ENCODE measurements at places on chromosomes 3 and 15. TPM values are rescaled to one million over a fixed set of nuclear protein-coding genes. Genes with fewer than 3 reads are reported as not detected.

GRCh38 chr3:123262868-123263267 lies 61.1 kb downstream of the SEC22A start:
- H3K27me3 ChIP-seq, result no peaks in the 10 kb centered on the region
- H3K4me3 ChIP-seq, result no peak overlapping the region
- DNase-seq, result no peak
- no peak overlapping the region for H3K27ac ChIP-seq
- peaks cover 6% of the 10 kb centered on the region for H3K4me1 ChIP-seq
- no peaks in the 10 kb centered on the region for H3K36me3 ChIP-seq

DNA sequence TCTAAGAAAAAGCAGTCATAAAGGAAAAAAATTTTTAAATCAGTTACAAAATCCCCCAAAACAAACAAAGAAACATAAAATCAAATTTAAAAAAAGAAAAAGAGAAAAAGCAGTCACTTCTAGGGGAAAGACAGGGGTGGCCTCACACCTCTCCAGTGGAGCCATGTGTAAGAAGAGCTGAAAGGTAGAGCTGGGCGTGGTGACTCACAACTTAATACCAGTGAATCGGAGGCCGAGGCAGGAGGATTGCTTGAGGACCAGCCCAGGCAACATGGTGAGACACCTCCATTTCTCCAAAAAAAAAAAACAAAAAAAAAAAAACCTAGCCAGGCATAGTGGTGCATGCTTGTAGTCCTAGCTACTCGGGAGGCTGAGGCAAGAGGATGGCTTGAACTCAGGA lies 14.7 kb downstream of the MESD start:
- H3K4me1 ChIP-seq, result no peaks in the 10 kb centered on the region
- H3K27me3 ChIP-seq, result no peaks in the 10 kb centered on the region
- H3K4me3 ChIP-seq, result no peak overlapping the region
- H3K36me3 ChIP-seq, result peaks cover 3% of the 10 kb centered on the region
- no peak overlapping the region for H3K27ac ChIP-seq

- H3K36me3 ChIP-seq, result no peaks in the 10 kb centered on the region
- no peak overlapping the region for H3K4me3 ChIP-seq
- DNase-seq, result no peak
- no peak overlapping the region for H3K27ac ChIP-seq
- H3K27me3 ChIP-seq, result no peaks in the 10 kb centered on the region
Observed at GRCh38 chr15:77596821-77597803, 35.6 kb downstream of the LINGO1 start.

DNA sequence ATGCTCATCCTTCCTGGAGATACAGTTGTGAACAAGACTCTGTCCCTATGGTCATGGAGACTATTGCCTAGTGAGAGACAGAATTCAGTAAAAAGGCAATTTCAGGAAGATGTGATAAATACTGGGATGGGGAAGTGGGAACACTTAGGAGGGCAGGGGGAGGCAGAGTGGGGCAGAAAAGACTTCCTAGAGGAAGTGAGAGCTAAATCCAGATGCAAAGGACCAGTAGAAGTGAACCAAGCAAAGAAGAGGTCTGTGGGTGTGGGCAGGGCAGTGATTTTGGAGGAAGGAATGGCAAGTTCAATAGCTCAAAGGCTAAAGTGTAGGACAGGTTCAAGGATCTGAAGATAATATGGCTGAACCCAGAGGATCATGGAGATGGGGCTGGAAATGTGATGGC lies 68.9 kb downstream of the CD200R1L start:
- peaks cover 18% of the 10 kb centered on the region for H3K27me3 ChIP-seq
- no peaks in the 10 kb centered on the region for H3K4me1 ChIP-seq
- DNase-seq, result no peak

GRCh38 chr15:66566963-66567531 lies 1.2 kb upstream of the LCTL start:
- no peaks in the 10 kb centered on the region for H3K4me1 ChIP-seq
- no peaks in the 10 kb centered on the region for H3K27me3 ChIP-seq
- no peak overlapping the region for H3K4me3 ChIP-seq
- no peaks in the 10 kb centered on the region for H3K36me3 ChIP-seq
- DNase-seq, result peak; percentile 82
- H3K27ac ChIP-seq, result no peak overlapping the region

The THAP10 gene
- total RNA-seq, result 4.6 TPM

The GOLGA8G gene
- 0.15 TPM for total RNA-seq

The SNX4 gene
- total RNA-seq, result 63.8 TPM

All from cardiac muscle cell (in vitro differentiated cells and primary cell).